ENCODE measurements at places on chromosomes 11 and 22.

- DNase-seq: peak; percentile 55
Measured at GRCh38 chr11:84580428-84580827, 1046.7 kb downstream of the DLG2 start.

- peak; percentile 79 for DNase-seq
Measured at GRCh38 chr22:39917776-39918495, 17.1 kb downstream of the GRAP2 start.

DNA sequence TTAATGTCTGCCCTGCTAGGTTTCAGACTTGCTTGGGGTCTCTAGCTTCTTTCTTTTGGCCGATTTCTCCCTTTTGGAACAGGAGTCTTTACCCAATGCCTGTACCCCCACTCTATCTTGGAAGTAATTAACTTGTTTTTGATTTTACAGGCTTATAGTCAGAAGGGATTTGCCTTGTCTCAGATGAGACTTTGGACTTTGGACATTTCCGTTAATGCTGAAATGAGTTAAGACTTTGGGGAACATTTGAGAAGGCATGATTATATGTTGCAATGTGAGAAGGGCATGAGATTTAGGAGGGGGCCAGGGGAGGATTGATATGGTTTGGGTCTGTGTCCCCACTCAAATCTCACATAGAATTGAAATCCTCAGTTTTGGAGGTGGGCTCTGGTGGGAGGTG lies 5.1 kb downstream of the KDM4F start:
- no peak for DNase-seq

DNA sequence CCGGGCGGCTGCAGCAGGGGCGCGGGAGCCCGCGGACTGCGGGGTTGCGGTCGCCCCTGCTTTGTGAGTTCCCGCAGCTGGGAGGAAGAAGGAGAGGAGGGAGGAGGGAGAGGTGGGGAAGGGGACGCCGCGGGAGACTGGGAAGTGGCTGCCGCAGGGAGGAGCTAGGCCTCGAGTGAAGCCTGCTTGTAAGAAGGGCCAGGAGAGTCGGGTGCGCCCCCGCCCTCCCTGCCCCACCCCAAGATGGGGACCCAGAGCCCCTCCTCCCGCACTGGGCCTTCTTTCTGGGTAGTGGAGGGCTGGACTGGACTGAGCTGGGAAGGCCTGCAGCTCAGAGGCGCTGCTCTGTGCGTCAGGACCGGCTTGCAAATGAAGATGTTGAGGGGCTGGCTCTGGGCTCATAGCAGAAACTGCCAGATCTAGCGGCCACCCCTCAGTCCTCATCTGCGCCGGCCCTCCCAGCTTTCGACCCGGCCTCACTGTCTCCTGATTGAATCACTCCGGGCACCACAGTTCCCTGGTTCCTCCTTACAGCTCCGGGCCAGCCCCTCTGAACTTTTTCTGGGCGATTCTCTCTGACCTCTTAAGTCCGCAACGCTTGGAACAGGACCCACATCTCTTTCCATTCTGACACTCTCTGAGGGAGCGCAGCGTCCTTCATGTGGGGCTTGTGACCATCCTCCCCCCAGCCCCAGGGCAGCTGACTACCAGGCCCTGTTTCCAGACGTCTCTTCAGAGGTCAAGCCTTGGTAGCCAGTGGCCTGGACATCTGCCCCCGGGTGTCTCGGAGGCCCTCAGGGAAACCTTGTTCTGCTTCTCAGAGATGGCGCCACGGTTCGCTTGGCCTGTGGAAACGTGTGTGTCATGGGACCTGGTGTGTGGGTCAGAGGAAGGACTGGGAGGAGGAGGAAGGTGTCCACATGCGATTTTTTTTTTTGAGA lies 21.9 kb downstream of the SERPINH1 start:
- DNase-seq: peak; percentile 87

DNA sequence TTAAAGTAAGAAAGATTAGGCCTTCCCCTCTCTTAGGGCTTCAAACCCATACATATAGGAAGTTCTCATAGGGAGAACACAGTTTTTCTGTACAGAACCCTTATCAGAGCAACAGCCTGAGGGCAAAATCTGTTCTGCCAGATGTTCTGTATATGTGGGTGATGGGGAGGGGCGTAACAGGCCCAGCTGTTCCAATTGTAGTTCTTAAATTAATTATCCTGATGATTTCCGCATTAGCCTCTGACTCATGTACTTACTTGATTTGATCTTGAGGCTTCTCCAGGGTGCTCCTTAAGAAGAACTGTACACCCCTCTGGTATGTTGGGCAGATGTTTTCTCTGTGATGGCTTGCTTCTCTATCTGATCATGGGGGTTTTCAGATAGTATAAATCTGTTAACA lies 123.1 kb upstream of the C11orf87 start:
- peak; percentile 80 for DNase-seq

GRCh38 chr22:17920145-17920605 lies 104.2 kb downstream of the MICAL3 start:
- DNase-seq: peak; percentile 92

DNA sequence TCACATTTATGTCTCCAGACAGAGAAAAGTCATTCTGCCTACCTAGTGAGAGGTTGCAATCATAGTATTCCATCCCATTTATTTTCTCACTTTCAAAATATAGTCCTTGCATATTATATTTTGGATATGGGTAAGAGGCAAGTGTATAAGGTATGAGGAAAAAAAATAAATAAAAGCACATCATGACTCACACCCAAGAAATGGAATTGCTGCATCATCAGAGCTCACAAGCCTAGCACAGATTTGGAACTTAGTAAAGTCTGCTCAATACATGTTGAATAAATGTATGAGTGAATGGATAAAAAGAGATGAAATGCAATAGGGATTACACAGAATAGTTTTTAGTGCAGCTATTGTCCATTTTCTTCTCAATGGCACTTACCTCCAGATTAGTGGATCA lies 2.5 kb upstream of the OR51G1 start:
- no peak for DNase-seq

DNA sequence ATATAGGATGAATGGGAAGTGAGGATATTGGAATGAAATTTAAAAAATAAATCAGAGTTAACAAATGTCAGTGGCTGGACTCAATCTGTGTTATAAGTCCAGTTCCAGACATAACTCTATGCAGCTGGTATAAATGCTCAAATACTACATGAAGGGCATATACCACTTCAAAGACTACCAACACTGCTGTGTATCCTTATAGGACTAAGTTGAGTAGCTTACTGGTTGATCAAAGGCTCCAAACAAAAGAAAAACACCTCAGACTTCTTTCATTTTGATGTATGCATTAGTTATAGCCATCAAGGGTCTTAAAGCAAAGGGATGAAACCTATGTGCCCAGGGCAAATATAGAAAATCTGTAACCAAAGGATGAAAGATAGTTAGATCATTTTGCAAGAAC lies 86.2 kb downstream of the PAK1 start:
- DNase-seq: no peak

- peak; percentile 41 for DNase-seq
Measured at GRCh38 chr11:1382831-1383607, 6.7 kb upstream of the BRSK2 start.

GRCh38 chr11:17267576-17267975 lies 9.0 kb upstream of the NUCB2 start:
- DNase-seq: no peak

GRCh38 chr22:32475468-32476010 lies 928 bp downstream of the FBXO7 start:
- no peak for DNase-seq

DNA sequence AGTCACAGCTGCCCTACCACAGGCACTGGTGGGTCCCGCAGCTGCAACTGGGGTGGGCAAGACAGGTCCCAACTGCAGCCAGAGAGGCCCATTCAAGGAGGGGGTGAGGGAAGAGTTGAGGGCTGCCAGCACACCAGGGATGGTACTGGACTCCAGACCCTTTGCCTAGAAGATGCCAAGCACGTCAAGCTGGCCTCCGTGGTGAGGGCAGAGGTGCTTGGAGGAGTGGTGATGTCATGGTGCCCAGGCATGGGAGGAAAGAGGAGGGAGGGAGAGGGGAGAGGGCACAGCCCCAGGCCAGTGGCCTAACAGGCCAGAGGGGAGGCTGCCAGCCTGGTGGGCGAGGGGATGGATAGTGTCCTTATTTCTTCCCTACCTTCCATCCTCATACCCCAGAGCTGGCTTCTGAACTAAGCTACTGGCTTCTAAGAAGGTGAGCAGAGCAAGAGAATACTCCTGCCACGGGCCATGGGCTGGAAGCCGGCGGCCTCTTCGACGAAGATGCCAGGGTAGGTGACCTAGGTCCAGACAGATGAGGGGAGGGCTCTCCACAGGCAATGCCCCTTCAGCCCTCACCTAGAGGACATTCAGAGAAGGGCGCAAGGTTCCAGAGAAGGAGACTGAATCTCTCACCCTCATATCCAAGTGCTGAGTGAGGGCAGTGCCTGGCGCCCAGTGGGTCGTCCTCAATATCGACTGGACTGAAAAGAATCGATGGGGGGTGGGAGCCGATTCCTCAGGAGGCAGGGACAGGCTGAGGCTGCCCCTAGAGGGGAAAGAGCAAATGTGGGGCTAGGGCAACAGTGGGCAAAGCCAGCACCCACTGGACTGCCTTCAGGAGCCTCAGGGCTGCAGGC lies 1.8 kb downstream of the SYT7 start:
- no peak for DNase-seq

DNA sequence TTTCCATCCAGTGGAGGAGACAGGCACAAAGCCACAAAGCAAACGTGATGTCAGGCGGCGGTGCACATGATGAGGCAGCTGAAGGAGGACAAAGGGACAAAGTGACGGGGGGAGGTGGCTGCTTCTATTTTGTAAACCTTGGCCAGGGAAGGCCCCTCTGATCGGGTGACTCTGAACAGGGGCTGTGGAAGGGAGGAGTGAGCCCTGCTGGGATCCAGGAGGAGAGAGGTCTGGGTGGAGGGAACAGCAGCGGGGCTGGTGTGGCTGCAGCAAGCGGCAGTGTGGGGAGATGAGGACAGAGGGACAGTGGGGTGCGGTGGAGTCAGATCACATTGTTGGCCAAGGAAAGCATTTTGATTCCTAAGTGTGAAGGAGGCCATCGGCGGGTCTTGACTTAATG lies 36.7 kb downstream of the SHISAL1 start:
- DNase-seq: no peak

DNA sequence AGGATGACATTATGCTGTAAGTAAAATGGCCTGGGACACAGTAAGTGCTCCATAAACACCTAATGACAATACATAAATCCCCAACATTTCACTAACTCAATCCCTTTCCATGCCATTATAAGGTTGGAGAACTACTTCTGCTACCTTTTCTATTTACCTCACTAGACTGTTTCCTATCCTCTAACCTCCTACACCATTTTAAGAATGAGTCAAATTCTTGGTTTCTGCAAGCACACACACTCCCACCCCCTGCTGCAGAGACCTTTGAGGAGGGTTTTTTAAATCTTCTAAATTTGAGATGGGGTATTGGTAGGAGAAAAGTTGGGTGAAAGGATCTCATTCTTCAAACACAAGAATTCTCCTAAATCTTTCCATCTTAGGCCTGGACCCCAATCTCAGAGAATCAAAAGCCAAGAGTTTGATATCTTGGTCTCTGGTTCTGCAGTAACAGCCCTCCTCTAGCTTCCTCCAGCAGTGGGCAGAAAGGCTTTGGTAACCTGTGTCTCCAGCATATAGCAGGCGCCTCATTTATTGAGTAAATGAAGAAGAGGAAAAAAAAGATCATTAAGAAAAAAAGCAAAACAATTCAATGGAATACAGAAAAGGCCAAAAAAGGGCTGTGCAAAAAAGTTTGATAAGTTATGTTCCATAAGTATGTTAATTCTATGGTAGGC lies 42.3 kb downstream of the SYTL2 start:
- no peak for DNase-seq

- peak; percentile 91 for DNase-seq
Measured at GRCh38 chr11:128157423-128158298, 429.7 kb downstream of the ETS1 start.
